ENCODE measurements at places on chromosomes 6 and 20.
A peak's percentile ranks its signal among the peaks of the same experiment; 100 is the strongest.

DNA sequence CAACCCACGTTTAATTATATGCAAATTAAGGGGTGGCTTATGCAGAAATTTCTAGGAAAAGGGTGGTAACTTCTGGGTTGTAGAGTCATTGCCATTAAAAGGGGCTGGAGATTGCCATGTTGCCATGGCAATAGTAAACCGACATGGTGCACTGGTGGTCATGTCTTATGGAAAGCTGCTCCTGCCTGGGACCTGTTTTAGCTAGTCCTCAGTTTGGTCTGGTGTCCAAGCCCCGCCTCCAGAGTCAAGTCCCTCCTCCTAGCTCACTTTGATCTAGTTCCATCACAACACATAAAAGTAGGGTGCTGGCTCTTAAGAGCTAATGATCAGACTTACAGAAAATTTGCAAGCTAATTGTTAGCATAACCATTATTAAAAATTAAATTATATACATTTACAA is 5.3 kb downstream of the SLC22A2 start:
- no peak for DNase-seq

- peak; percentile 84 for DNase-seq
These were observed 488.4 kb downstream of the PREX1 start for GRCh38 chr20:48339190-48339985.

GRCh38 chr6:87465051-87465450 is 7.7 kb upstream of the SLC35A1 start:
- DNase-seq: no peak

- DNase-seq: no peak
These were observed 4.2 kb upstream of the CST11 start for GRCh38 chr20:23456873-23457272.

- no peak for DNase-seq
These were observed 337.9 kb downstream of the CD83 start for GRCh38 chr6:14455427-14455826.

GRCh38 chr6:75204217-75204958 is 1.5 kb downstream of the COL12A1 start:
- peak; percentile 92 for DNase-seq

DNA sequence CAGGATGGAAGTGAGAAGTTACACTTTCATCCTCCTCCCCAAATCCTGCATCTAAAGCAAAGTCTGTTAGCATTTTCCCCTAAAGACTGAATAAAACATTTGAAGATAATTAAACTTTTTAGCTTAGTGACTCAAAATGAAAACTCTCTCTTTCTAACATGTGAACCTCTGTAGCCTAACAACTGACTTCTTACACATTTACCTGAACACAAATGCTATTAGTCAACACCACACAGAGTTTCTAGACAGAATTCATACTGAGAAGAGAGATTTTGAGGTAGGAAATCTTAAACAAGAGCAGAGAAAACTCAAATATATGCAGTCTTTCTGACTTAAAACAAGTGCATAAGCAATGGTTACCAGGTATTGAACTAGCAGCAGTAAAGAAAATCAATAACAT is 149.9 kb upstream of the SMLR1 start:
- no peak for DNase-seq

DNA sequence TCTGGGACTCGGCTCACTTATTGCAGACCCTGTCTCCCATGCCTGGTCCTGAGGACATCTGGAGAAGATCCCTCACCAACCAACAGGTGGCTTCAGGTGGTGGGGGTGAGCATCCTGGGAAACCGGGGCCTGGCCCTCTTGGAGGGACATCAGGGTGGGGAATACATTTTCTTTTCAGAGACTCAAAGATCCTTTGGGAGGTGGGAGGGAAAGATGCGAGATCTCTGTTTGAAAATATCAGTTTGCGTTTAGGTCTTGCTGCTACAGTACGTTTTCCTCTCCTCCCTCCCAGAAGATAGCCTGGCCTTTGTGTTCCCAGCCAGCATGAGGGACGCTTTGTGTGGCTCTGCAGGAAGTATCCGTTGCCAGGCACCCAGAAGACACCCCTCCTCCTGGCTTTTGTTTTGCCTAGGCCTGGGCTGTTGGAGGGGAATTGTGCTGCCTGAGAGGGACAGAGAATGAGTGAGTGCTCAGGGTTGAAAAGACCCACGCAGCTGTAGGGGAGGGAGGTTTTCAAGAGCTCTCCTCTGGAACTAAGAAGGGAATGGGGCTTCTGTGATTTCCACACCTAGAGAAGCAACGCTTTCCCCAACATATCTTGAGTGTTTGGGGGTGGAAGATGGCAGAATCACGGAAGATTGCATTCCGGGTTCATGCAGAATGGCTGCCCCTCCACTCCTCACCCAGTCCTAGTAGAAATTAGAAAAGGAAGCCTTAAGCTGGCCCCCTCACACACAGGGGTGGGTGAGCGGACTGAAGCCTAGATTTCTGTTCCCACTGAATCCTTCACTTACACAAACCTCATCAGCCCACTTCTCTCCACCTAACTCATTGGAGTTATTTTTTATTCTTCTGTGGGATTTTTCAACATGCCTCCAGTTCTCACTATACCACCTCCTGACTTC is 22.0 kb upstream of the SLC2A12 start:
- DNase-seq: no peak

All from LHCN-M2 (cell line).